ENCODE measurements at places on chromosomes 4 and X. TPM values are rescaled to one million over a fixed set of nuclear protein-coding genes. Genes with fewer than 3 reads are reported as not detected.

The GAGE1 gene
- not detected for total RNA-seq

The CDS1 gene
- not detected for total RNA-seq

DNA sequence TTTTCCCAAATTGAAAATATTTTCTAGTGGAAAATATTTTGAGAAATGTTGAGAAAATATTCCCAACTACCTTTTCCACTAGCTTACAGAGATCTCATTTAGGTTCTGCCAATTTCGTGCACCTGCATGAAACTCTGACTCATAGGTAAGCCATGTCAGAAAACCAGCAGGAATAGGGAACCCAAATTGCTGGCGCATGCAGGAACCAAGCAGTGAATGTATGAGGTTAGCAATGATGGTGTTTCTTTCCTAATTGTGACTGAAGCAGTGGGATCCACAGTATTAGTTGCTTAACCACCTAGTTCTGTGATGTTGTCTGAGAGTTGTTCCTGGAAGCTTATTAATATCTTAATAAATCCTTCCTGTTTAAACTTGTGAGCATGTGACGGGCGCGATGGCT, 381.0 kb upstream of the TRAM1L1 start:
- H3K27ac ChIP-seq = no peak overlapping the region
- H3K27me3 ChIP-seq = peaks cover 6% of the 10 kb centered on the region
- no peaks in the 10 kb centered on the region for H3K36me3 ChIP-seq
- DNase-seq = no peak
- H3K4me1 ChIP-seq = no peaks in the 10 kb centered on the region
- H3K4me3 ChIP-seq = no peak overlapping the region

DNA sequence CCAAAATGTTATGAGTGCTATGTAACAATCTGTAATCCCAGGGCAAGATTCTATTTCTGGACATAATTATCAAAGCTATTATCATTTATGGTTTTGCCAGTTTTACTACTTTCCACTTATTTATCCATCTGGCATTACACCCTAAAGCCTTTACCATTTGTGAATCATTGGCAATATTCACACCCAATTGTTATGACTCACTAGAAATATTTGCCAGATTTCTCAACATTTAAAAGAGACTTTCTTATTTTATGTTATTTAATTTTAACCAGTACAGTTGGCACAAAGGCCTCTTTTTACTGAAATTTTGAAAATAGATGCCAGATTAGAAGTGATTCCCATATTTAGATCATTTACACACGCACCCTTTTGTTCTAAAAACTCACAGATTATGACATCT, 242.7 kb upstream of the WDFY3 start:
- no peak for DNase-seq
- H3K27me3 ChIP-seq = peaks cover under 1% of the 10 kb centered on the region
- H3K4me1 ChIP-seq = no peaks in the 10 kb centered on the region
- no peak overlapping the region for H3K4me3 ChIP-seq
- no peak overlapping the region for H3K27ac ChIP-seq

- no peaks in the 10 kb centered on the region for H3K27me3 ChIP-seq
- no peaks in the 10 kb centered on the region for H3K36me3 ChIP-seq
- no peak overlapping the region for H3K27ac ChIP-seq
- peaks cover 43% of the 10 kb centered on the region for H3K4me1 ChIP-seq
- H3K4me3 ChIP-seq = no peak overlapping the region
Measured at GRCh38 chr4:155687380-155687982, 20.8 kb downstream of the GUCY1A1 start.

DNA sequence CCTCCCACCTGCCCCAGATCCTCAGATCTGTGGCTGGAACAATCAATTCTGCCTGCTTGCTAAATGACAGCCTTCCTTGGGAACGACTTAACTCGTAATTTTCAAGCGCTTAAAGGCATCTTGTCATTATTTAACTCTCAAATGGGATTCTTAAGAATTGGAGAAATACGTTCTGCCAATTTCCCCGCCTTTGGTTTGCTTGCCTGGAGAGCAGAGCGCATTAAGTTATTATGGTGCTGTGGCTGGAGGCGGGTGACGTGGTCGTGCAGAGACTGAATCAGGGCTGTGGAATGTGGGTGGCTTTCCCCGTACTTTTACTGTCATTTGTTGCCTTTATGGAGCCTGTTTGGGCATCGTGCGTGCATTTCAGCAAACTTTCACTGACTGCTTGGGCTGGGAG, 78.9 kb upstream of the PSAPL1 start:
- H3K4me3 ChIP-seq = no peak overlapping the region
- H3K27ac ChIP-seq = no peak overlapping the region
- H3K27me3 ChIP-seq = peaks cover 23% of the 10 kb centered on the region
- no peak for DNase-seq
- H3K36me3 ChIP-seq = no peaks in the 10 kb centered on the region

DNA sequence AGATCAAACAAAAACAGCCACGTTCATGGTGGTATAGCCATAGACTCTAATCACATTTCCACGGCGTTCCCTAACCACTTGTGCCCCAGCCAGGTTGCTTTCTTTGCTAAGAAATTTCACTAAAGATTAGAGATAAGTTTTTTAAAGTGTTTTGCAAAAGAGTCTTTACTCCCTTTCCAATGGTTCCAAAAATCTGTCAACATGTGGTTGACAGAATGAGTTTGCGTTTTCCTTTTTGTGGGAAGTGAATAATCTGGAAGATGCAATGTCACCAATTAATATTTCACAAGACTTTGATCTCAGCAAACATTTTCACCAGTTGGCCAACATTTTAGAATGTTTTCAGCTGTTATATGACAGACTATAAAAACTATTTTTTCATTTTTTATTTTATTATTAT, 35.3 kb downstream of the CXCL1 start:
- DNase-seq = no peak
- no peak overlapping the region for H3K4me3 ChIP-seq
- no peaks in the 10 kb centered on the region for H3K27me3 ChIP-seq
- H3K4me1 ChIP-seq = peaks cover 21% of the 10 kb centered on the region

DNA sequence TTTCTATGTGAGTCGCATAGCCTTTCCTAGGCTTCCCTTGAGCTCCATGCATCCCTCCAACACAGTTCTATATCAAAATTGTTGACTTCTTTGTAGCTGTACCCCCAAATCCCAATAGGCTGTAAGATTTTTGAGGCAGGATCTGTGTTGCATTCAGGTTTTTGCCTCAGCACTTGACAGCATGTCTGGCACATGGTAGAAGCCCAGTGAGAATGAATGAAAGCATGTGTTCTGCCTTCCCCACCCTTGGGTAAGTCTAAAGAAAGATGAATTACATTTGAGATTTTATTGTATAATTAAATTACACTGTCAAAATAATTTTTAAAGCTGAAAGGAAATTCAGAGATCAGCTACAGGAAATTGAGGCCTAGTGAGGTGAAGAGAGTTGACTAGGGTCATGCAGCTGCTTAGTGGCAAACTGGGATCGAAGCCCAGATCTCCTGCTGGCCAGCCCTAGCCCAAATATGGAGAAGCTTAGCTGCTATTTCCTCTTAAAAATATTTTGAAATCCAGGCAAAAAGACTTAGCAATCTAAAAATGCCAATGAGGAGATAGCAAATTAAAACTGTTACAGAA, 122.5 kb downstream of the SPATA18 start:
- peaks cover 7% of the 10 kb centered on the region for H3K27me3 ChIP-seq
- H3K36me3 ChIP-seq = no peaks in the 10 kb centered on the region
- peaks cover 6% of the 10 kb centered on the region for H3K4me1 ChIP-seq
- no peak for DNase-seq
- H3K27ac ChIP-seq = no peak overlapping the region
- no peak overlapping the region for H3K4me3 ChIP-seq

DNA sequence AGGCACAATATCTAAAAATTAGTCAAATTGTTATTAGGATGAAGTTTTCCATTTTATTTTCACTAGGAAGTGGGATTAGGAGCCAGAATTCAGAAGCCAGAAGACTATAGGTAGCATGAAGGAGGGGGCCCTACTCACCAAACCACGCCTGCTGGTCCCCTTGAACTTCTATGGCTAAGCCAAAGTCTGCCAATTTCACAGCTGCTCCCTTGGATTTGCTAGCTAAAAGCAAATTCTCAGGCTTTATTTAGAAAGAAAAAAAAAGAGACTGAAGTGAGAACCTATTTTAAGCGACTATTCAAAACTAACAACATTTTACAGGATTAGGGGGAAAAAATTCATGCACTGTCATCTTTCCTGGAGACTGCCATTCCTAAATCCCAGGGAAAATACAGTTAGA, 224.3 kb downstream of the CAMK2D start:
- peaks cover 12% of the 10 kb centered on the region for H3K4me1 ChIP-seq
- H3K4me3 ChIP-seq = no peak overlapping the region
- H3K36me3 ChIP-seq = peaks cover 18% of the 10 kb centered on the region
- no peak overlapping the region for H3K27ac ChIP-seq

DNA sequence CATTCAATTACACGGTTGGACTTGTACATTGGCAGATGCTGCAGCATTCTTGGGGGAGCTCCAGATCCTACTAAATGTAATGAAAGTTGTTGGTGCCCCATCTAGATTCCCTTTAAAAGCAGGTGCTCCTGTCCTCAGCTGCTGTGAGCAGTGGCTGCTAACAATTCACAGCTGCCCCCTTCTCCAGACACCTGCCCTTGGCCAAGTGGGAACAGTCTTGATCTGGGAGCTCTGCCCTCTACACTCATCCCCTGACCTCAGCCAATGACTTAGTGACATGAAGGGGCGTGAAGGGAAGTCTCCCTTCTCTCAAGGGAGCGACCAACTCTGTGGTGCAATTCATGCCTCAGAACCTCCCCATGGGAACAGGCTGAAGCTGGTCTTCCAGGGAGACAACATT, 125.7 kb downstream of the EIF4E start:
- H3K4me3 ChIP-seq = no peak overlapping the region
- no peaks in the 10 kb centered on the region for H3K4me1 ChIP-seq
- no peak overlapping the region for H3K27ac ChIP-seq
- H3K27me3 ChIP-seq = peaks cover 5% of the 10 kb centered on the region
- H3K36me3 ChIP-seq = no peaks in the 10 kb centered on the region

DNA sequence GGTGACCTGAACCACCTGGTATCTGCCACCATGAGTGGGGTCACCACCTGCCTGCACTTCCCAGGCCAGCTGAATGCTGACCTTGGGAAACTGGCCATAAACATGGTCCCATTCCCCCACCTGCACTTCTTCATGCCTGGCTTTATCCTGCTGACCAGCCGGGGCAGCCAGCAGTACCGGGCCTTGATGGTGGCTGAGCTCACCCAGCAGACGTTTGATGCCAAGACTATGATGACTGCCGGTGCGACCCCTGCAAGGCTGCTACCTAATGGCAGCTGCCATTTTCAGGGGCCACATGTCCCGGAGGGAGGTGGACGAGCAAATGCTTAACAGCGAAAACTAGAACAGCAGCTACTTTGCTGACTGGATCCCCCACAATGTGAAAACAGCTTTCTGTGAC, 67.5 kb upstream of the FAM241A start:
- no peak for DNase-seq
- peaks cover 17% of the 10 kb centered on the region for H3K27me3 ChIP-seq
- no peak overlapping the region for H3K27ac ChIP-seq
- no peak overlapping the region for H3K4me3 ChIP-seq
- no peaks in the 10 kb centered on the region for H3K36me3 ChIP-seq
- H3K4me1 ChIP-seq = no peaks in the 10 kb centered on the region

DNA sequence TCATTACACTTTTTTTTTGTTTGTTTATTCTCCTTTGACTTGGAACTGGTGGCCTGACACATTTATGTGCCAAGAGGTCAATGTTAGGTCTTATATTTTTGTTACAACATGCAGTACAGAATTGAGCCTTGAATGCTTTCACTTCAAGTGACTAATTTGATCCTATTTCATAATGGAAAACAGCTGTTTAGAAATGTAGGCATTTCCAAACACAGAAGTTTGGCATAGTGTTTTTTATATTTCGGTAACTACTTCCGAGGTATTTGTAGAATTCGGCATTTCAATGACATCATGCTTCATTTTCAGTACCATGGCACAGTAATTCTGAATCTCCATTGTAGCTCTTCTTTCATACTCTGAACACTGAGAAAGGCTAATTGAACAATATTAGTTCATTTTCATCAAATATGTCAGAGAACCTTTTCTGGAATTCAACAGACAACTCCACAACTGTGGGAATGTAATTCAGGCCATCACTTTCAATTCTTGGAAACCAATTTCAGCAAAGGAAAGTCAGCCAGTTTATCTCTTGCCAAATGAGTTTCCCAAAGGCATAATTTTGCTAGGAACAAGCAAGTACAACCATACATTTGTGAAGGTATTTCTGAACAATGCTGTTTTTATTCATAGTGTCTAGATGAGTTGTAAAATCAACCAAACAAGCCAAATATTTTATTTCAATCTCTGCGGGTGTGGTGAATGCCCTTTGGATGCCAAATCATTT, 11.4 kb downstream of the FAM120C start:
- H3K4me3 ChIP-seq = no peak overlapping the region
- peaks cover 8% of the 10 kb centered on the region for H3K4me1 ChIP-seq
- no peak for DNase-seq
- peaks cover 3% of the 10 kb centered on the region for H3K36me3 ChIP-seq

GRCh38 chrX:38871129-38872029, 70.1 kb downstream of the MID1IP1 start:
- DNase-seq = no peak
- no peak overlapping the region for H3K4me3 ChIP-seq

DNA sequence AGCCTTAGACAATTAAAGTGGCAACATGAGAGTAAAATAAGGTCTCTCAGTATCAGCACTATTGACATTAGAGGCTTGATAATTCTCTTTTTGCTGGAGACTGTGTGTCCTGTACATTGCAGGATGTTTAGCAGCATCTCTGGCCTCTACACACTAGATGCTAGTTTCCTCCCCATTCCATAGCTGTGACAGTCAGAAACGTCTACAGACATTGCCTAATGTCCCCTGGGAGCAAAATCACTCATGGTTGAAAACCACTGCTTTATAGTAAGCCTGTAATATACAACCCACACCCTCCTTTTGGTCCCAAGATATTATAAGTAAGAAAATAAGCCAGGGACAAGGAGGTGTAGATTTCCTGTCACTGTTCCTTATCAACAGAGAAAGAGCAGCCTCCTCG, 166.0 kb downstream of the FRMPD4 start:
- H3K27me3 ChIP-seq = no peaks in the 10 kb centered on the region
- H3K4me3 ChIP-seq = no peak overlapping the region
- no peaks in the 10 kb centered on the region for H3K4me1 ChIP-seq
- H3K36me3 ChIP-seq = peaks cover 5% of the 10 kb centered on the region
- H3K27ac ChIP-seq = no peak overlapping the region

- H3K4me3 ChIP-seq = no peak overlapping the region
- DNase-seq = peak; percentile 57
- H3K27me3 ChIP-seq = peaks cover 17% of the 10 kb centered on the region
- no peaks in the 10 kb centered on the region for H3K36me3 ChIP-seq
- peaks cover 17% of the 10 kb centered on the region for H3K4me1 ChIP-seq
Measured at GRCh38 chr4:8317474-8317873, 47.9 kb downstream of the HTRA3 start.

GRCh38 chr4:19675172-19675811, 576.4 kb upstream of the SLIT2 start:
- no peak for DNase-seq
- peaks cover 4% of the 10 kb centered on the region for H3K36me3 ChIP-seq
- H3K27ac ChIP-seq = peak overlapping the region; percentile 2
- no peaks in the 10 kb centered on the region for H3K27me3 ChIP-seq
